SJSA1 (cell line): ENCODE measurements at places on chromosomes 7 and 10.

DNA sequence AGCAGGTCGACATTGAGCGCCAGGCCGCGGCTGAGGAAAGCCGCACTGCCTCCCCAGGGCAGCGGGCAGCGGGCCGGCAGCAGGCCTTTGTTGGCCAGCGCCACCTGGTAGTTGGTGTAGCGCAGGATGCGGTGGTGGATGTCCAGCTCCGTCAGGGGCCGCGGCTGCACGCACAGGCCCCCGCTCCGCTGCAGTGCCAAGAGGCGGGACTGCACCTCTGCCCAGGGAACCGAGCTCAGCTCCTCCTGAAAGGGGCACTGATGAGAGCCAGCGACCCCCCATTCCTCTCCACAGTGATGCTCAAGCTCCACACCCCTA is 5.2 kb downstream of the ATG9B start:
- DNase-seq = no peak

- no peak for DNase-seq
Measured at GRCh38 chr7:41928166-41928565, 225.3 kb upstream of the INHBA start.

- no peak for DNase-seq
Measured at GRCh38 chr7:90824386-90825307, 228.5 kb downstream of the CDK14 start.

DNA sequence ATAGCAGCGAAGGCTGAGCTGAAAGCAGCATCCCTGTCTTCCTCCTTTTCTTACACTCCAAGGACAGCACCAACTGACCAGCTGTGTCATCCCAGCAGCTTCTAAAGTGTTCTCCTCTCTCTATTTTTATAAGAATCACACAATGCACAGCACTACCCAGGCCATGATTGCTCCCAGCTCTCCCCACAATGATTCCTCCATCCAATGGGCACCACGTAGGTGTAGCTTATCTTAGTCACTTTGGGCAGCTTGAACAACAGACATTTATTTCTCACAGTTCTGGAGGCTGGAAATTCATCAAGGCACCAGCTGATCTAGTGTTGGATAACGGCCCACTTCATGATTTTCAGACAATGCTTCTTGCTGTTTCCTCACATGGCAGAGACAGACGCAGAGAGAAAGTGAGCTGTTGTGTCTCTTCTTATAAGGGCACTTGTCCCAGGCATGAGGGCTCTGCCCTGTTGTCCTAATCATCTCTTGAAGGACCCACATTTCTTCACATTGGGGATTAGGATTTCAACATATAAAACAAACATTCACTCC is 92.0 kb upstream of the CDC14C start:
- no peak for DNase-seq

DNA sequence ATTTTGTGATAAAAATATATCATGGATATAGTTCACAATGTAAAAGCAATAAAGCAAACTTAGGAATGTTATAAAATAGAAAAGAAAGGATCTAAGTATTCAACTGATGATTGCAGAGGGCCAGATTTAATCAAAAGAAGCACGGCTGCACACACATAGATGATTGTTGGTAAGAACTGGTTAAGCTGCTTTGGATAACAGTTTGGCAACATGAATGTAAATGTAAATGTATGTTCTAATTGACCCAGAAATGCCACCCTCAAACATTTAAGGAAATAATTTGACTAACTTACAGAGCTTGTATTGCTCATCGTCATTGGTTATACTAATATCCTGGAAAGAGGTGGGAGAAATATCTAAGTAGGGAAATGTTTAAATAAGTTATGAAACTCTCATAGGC is 13.1 kb downstream of the ZNF485 start:
- no peak for DNase-seq

DNA sequence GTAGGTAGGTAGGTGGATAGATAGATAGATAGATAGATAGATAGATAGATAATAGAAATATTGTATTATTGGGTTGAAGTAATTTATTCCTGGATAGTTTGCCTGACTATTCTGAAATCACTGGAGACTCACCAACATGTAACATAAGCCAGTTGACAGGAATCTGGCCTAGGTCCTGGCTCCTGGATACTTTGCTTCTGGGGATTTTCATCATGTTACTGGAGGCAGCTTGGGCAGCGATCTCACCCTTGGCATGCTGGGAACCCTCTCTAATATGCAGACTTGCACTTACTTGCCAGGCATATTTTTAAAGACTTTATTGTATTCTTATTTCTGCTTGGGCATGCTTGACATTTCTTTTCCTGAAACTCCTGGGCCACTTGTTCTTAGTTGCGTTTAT is 709.1 kb upstream of the FZD8 start:
- no peak for DNase-seq

DNA sequence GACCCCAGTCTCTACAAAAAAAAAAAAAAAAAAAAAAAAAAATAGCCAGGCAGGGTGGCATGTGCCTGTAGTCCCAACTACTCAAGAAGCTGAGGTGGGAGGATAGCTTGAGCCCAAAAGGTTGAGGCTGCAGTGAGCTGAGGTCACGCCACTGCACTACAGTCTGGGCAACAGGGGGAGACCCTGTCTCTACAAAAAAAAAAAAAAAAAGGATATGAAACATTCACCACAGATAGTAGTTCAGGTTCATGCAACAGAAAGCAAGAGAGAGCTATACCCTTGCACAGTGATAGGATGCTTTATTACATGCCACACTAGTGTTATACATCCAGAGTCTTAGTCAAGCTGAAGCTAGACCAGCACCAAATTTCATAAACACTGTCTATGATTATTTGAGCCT is 148.4 kb upstream of the KAT6B start:
- no peak for DNase-seq
